ENCODE measurements at places on chromosomes 7 and 10.

DNA sequence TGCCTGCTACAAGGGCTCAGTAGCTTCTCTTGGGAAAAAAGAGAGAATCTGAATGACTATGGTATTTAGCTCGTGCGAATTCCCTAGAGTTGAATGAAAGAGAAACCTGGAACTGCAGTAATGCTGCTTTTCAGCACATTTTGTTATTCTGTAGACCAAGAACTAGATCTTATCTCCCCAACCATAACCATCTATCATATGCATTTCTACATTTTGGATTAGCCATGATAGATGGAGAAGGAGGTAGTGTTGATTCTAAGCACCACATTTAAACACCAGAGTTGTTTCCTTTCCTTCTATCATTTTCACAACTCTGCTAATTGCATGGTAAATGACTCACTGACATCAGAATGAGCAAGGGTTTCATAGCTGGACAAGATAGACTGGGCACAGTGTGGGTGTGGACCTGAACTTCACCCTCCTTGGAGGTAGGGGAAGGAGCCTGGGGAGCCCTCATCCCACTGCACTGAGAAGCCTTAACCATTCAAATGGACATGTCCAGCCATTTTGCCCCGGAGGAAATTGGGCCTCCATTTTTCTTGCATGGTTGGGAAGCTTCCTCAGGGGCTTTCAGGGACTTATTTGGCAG is 55.3 kb upstream of the BMPER start:
- DNase-seq, result no peak

DNA sequence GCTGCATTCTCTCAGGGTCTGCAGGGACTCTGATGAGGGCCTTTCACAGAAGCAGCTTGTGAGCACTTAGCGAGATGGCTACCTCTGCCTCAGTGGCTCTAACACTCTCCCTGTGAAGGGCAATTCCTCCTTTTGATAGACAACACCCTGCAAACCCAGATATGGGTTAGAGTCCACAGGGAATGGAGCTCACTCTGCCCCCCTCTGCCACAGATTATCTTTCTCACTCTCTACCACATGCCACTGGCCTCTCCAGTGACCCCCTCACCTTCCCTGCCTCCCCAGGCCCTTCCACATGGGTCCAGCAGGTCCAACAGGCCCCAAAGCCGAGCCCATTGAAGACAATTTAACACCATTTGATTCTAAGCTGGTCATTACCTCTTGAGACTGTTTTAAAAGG is 72.1 kb downstream of the CCDC3 start:
- DNase-seq, result no peak

- no peak for DNase-seq
Observed at GRCh38 chr10:3770611-3771110, 14.3 kb downstream of the KLF6 start.

DNA sequence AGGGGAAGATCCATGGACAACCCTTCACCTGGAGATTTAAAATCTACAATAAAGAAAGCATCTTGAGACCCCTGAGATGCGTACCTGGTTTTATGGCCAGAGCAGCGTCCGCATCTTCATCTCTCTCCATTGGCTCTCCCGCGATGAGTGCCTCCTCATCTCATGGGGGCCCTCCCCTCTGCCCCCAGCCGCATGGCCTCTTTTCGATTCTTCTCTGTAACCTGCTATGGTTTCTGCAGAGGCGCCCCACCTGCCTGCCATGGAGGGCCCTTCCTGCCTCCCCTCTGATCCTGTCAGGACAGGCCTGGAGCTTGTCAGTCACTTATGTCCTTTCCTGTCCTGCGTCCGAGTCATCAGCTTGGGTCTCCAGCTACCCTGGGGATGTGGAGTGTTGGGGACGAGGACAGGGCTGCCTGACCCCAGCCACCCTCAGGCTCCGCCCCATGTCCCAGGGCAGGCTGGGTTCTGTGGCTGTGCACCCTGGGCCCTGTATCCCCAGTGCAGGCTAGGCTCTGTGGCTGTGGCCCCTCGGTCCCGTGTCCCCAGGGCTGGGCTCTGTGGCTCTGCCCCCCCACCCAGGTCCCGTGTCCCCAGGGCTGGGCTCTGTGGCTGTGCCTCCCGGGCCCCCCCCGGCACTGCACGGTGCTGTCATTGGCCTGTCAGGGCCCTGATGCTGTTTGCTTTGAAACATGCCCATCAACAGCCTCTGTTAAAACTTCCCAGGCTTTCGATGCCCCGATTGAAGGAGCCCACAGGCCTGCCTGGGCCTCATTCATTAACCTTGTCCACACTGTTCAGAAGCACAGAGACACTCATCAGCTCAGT is 99.8 kb downstream of the WDR37 start:
- DNase-seq, result no peak

GRCh38 chr7:86815556-86815955 is 171.8 kb downstream of the GRM3 start:
- no peak for DNase-seq

GRCh38 chr7:96085953-96086352 is 235.9 kb downstream of the SLC25A13 start:
- no peak for DNase-seq

DNA sequence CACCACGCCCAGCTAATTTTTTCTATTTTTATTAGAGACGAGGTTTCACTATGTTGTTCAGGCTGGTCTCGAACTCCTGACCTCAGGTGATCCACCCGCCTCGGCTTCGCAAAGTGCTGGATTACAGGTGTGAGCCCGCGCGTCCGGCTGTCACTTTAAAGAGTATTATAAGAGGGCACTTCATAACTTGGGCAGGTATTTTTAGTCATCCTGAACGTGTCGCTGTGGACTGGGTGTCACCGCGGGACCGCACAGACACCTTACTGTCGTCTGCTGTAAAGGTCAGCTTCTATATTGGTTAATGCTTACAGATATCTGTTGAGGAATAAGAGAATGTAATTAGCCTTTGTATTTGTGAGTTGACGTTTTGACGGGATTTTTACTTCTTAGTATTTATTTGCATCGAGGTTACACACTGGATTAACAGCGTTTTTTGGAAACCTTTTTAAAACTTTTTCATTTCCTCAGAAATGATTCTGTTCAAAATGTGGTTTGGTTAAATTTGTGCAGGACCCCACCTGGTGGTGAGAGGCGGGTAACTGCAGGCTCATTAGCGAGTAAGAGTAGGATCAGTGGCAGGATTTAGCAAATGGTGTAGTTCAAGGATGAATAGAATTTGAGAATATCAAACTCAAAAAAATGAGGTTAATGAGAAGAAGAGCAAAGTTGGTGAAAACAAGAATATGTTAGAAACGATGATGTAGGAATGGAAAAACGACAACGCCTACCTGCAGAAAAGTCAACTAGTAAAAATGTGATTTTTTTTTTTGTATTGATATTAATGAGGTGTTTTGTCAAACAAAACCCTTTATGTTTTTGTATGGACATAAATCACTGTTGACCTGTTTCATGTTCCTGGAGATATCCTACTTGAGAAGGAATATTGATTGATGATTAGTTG is 3.2 kb downstream of the DNAJB6 start:
- DNase-seq, result peak; percentile 36

GRCh38 chr10:23917251-23917840 is 291.6 kb upstream of the KIAA1217 start:
- DNase-seq, result no peak

DNA sequence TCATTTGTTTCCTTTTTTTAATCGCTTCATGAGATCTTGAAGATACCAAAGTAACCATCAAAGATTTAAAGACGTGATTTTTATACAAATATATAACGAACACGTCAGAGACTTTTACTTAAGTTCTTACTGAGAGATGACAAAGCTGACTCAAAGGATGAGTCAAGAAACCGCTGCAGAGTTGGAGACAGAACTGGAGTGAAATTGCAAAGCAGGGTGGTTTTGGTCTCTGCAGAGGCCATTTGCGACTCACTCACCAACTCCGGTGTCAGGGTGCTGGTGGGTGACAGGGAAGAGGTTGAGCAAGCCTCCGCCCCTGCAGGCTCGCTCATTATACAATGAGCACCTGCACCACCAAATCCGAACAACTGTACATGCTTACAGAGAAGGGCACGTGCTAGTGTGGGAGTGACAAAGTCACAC is 75.2 kb downstream of the DNAJB6 start:
- no peak for DNase-seq

GRCh38 chr10:124727361-124727960 is 16.7 kb downstream of the FAM53B start:
- DNase-seq, result no peak

- no peak for DNase-seq
Observed at GRCh38 chr10:89339875-89340274, 12.1 kb downstream of the IFIT3 start.

DNA sequence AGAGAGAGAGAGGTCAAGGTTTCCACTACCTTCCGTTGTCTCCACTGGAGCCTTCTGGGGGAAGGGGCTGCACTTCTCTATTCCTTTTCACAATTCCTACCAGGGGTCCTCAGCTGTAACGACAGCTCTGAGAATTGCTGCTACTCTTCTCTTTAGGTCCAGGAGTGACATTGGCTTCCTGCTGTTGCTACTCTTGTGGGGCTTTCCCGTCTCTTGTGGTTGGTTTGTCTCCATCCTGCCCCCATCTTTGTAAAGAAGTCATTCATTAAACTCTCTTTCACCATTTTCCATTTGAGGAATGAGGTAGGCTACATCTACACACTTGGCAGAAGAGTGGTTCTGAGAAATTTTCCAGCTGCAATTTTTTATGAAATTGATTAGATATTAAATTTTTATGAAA is 238.8 kb upstream of the LYZL1 start:
- DNase-seq, result no peak

DNA sequence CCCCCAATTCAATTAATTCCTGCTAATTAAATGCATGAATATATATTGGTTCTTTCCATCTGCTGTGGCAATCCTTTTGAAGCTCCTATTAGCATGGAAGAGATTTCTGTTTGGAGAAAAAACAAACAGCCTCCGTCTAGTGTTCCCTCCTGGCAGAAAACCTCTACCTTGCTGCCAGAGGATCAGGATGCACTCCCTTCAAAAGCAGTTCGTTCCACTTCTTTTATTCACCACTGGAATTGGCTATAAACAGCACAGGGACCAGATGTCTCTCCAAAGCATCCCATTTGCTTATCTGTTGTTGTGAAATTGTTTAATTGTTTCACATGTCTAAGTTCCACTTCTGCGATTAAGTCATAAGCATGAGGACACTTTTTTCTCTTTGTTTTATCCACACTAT is 77.8 kb upstream of the PTN start:
- no peak for DNase-seq

- no peak for DNase-seq
Observed at GRCh38 chr10:123742751-123743440, 76.7 kb downstream of the GPR26 start.

GRCh38 chr7:120966961-120967360 is 16.4 kb downstream of the ING3 start:
- no peak for DNase-seq
